ENCODE measurements at places on chromosomes 5 and 9.

- no peak for DNase-seq
Observed at GRCh38 chr5:149666212-149666852, 63.8 kb upstream of the PPARGC1B start.

- DNase-seq, result no peak
Observed at GRCh38 chr5:122600924-122601323, 174.0 kb upstream of the SNX2 start.

- DNase-seq, result no peak
Observed at GRCh38 chr9:103680581-103680980, 413.5 kb upstream of the SMC2 start.

GRCh38 chr5:73938938-73939320 is 312.9 kb downstream of the ARHGEF28 start:
- DNase-seq, result no peak
